Stimulated activated effector memory CD8-positive, alpha-beta T cell treated with anti-CD3 and anti-CD28 coated beads, Interleukin-12 subunit alpha, Interleukin-12 subunit beta, amount 100 ng/mL, for 72 hours (primary cell): ENCODE measurements at places on chromosomes 3 and 15.

DNA sequence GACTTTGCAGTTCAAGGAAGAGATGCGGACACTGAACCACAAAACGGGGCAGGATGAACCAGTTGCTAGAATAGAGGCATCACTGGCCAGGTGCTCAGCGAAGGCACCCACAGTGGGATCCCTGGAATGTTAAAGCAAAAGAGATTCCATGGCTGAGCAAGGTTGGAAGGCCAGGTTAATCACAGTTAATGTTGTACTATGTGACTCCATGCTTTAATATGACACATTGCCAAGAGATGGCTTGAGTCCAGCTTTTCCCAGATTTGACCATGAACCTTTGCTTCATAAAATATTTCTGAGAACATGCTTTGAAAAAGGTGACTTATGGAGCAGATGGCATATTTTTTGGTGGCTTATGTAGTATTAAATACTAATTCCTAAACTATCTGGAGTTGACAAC, 76.2 kb upstream of the CMTM7 start:
- DNase-seq = no peak

- DNase-seq = no peak
Measured at GRCh38 chr3:174335324-174335723, 523.8 kb upstream of the NAALADL2 start.

- DNase-seq = no peak
Measured at GRCh38 chr3:105806359-105806758, 62.5 kb downstream of the CBLB start.

DNA sequence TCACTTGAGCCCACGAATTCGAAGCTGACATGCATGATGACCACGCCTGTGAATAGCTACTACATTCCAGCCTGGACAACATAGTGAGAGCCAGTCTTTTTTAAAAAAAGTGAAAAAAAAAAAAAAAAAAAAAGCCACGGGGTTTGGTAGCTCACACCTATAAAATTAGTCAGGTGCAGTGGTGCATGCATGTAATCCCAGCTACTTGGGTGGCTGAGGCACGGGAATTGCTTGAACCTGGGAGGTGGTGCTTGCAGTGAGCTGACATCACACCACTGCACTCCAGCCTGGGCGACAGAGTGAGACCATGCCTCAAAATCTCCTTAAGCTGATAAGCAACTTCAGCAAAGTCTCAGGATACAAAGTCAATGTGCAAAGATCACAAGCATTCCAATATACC, 44.4 kb downstream of the CSNK1G1 start:
- no peak for DNase-seq

GRCh38 chr3:157201648-157202278, 41.8 kb upstream of the CCNL1 start:
- DNase-seq = no peak

- no peak for DNase-seq
Measured at GRCh38 chr3:126519506-126520455, 2.2 kb upstream of the UROC1 start.

- no peak for DNase-seq
Measured at GRCh38 chr15:42915654-42916315, 4.8 kb downstream of the TTBK2 start.

DNA sequence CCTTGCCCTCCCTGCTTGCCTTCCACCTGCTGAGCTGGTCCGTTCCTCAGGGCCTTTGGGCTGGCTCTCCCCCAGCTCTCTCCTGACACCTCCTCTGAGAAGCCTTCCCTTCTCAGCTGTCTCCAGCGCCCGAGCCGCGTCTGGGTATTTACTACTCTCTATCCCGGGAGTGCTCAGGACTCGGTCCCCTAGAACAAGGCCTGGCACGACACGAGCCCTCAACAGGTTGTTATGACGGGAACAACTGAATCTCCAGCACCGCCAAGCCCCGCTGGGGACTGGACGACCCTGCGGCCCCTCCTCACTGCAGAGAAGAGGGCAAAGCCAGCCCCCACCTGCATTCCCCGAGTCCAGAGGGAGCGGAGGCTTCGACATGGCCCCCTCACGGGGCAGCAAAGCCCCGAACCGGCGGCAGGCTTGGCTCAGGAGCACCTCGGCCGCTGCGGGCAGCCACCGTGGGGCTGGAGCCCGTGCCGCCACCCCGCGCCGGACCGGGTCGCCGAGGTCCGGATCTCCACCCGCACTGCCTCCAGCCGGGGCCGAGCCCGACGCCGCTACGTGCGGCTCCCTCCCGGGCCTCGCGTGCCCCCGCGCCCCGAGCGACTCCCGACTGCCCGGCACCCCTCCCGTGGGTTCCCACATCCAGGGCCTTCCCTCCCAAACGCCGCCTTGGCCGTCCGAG, 792 bp downstream of the TPRA1 start:
- no peak for DNase-seq

DNA sequence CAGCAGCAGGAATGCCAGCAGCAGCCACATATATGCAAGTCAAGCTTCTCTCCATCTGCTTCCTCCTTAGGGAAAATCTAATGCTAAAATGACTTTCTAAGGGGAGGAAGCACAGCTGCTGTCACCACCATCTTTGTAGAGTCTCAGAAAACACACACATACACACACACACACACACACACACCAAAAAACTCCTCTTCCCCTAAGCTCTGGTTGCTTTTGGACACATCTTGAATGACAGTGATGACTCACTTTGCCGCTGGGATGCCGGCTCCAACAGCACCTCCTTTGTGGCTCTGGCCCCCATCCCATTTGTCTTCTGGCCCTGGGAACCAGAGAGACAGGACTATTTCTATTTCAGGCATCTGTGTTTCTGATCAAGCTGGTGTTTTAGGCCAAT, 124.8 kb upstream of the GOLIM4 start:
- no peak for DNase-seq

DNA sequence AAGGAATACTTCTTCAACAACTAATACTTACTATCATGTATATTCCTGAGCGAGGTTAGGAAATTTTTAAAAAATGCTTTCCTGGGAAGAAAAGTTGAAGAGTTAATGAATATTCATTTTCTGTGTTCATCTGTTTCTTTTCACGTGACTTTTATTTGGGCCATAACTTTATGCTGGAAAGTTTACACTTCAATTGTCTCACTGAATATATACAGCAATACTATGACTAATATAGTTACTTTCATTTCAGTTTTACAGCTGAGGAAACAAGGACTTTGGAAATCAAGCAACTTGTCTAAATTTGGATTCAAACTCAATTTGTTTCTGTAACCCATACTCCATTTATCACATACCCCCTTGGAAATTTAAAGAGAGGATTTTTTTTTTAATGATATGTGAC, 894.2 kb downstream of the ROBO1 start:
- no peak for DNase-seq

DNA sequence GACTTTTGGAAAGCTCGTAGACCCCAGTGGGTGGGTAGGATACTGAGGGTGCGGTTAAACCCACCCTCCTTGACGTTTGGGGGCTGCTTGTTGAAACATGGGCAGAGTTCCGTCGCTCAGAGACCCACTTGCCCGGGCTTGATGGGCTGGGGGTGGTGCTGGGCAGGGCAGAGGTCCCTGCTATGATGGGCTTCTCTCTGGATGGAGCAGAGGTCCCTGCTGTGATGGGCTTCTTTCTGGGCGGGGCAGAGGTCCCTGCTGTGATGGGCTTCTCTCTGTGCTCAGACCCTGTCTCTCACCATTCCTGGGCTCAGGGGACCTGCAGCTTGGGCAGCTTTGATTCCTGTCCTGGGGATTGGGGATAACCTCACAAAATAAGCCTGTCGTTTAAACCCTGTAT, 45.2 kb downstream of the FBLN2 start:
- DNase-seq = no peak

GRCh38 chr3:150871192-150871591, 34.0 kb downstream of the MINDY4B start:
- no peak for DNase-seq

DNA sequence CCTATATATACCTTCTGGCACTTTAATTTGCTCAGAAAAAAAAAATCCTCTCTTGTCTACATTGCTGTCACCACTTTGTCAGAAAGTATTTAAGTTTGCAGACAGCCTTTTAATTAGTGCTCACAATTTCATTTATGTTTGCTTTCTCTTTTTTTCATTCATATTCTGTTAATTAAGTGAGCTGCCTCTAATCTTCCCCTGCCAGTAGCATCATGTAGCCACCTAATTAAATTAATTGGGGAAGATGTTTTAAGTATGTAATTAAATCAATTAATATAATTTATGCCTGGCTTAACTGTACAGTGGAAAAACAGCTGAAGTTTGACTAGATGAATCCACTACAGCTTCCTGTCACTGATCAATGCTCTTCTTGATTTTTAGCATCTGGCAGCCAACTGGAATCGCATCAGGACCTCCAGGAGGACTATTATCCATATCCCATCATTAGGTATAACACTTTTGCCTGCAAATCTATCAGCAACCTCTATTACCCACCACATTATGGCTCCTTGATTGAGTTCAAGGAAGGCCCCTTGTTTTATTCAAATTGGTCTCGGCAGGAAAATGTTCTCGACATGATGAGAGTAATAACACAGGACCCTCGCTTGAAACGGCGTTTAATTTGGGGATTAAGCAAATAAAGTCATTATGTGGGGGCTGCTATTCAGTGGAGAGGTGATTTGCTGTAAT, 118.5 kb downstream of the IQCH start:
- no peak for DNase-seq

DNA sequence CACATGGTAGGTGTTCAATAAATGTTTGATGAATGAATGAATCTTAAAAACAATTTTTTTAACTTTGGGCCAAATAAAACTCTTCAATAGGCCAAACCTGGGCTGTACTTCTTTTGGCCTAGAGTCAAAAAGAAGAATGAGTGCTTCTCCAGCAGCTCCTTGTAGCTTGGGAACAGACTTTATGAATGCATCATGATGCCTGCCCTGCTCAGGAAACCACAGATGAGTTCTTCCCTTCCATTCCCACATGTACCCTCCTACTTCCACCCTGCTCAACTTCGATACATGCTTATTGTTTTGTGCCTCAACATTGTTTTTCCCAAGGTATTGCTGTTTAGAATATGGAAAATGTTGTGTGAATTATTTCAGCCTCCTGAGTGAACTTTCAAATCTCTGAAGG, 87.0 kb downstream of the FILIP1L start:
- DNase-seq = no peak

DNA sequence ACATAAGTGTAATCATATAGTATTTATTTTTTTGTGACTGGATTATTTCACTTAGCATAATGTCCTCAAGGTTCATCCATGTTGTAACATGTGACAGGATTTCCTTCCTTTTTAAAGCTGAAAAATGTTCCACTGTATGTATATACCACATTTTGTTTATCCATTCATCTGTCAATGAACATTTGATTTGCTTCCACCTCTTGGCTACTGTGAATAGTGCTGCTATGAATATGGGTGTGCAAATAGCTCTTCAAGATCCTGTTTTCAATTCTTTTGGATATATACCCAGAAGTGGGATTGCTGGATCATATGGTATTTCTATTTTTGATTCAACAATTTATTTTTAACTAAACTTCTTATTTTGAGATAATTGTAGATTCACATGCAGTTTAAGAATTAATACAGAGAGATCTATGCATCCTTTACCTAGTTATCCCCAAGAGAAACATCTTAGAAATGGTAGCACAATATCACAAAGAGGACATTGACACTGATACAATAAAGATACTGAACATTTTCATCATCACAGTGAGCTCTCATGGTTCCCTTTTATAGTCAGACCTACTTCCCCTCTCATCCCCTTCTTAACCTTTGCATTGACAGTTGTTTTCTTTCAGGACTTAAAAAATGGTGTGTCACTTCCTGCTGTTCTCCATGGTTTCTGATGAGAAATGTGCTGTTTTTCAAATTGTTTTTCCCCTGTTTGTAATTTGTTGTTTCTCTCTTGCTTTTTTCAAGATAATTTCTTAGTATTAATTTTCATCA, 90.1 kb downstream of the SATB1 start:
- no peak for DNase-seq

DNA sequence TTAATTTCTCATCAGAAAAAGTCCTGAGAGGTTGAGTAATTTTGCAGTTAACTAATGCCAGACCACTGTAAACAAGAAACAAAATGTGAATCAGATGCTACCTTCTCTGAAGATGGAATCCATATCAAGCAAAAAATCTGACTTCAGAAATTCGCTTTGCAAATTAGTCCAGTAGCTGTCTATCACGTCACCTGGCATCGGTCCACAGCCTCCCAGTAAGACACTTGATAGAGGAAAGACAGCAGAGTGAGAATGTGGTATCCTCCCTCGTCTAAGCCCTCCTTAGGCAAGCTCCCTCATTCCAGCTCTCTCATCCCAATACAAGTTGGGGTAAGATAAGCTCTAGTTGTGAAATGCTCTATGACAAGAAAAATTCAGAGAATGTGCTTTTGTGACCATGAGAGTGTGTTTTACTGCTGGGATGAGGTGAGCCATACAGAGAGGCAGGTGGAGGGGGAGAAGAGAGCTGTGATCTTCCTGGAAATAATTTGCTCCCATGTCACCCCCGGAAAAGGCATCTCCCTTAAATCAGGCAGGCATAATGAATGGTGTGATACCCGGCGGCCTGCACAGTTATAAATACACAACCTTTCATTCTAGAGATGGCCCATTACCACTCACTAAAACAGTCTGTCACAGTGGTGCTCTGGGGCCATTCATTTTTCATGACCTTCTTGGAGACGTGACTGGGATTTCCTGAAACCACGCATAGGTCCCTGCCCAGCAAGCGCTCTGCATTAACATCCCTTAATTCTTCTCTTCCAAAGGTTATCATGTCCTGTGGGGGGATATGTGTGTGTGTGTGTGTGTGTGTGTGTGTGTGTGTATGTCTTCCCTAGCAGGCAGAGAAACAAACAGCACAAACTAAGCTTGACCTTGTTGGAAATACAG, 602.0 kb upstream of the KCNMB2 start:
- DNase-seq = no peak

DNA sequence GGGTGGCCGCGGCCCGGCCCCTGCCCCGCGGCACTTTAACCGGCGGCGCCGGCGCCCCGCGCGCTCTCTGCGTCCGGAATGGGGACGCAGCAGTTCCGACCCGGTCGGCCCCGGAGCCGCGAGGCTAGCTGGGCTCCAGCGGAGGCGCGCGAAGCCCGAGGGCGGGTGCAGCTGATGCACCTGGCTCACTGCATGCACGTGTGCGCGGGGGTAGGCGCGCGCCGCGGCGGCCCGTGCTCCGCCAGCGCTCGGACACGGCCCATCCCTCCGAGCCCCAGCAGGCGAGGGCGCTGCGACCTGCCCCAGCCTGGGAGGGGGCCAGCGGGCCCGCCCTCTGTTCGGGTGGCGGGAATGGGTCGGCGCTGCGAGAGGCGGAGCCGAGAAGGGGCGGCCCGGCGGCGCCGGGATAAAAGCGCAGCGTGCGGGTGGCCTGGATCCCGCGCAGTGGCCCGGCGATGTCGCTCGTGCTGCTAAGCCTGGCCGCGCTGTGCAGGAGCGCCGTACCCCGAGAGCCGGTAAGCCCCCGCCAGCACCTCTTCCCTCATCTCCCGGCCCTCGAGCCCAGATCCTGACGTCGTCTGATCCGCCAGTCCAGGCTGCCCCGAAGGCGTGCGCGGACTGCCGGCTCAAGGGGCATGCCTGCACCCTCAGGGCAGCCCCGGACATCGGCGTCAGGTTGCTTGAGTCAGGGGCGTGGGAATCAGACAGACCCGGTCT, at the start of the genes CHDH and IL17RB:
Gene CHDH (minus strand): TSS at position 286 of the 717 bp plus-strand sequence. CDS start 22,411 bp downstream, outside the sequence.
Gene IL17RB (plus strand): TSS at position 435 of the 717 bp plus-strand sequence. CDS start 21 bp downstream, at position 456.
- no peak for DNase-seq

DNA sequence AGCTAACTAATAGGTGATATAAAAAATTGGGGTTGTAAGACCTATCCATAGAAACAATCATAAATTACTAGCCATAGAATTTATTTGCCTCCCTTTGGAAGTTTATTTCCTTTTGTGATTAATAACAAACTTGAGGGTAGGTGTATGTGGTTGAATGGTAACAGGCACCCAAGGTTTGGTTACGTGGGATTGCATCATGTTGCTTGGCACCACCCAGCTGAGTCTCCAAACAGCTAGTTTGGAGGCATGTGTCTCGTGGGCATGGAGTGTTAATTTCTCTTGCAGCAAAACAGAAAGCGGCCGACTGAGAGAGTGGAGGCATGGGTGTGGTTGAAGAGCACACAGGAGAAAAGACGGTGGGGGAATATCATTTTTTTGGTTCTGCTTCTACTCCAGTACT, 441.4 kb downstream of the CNTN4 start:
- DNase-seq = no peak
